Sigmoid colon (tissue), 7 donors: ENCODE measurements at places on chromosomes 2 and 18. TPM values are rescaled to one million over a fixed set of nuclear protein-coding genes. Genes with fewer than 3 reads are reported as not detected.

The RAPGEF4 gene
- total RNA-seq: 4.3 TPM

The SP5 gene
- 0.81 TPM for total RNA-seq

The SCYGR4 gene
- total RNA-seq: not detected

The ARHGAP28 gene
- total RNA-seq: 9.1 TPM

The DNAJC5G gene
- 1.7 TPM for total RNA-seq

The RAB17 gene
- 0.33 TPM for total RNA-seq

GRCh38 chr2:71101656-71102055 is 28.4 kb downstream of the MCEE start:
- H3K4me1 ChIP-seq: no peaks in the 10 kb centered on the region
- H3K27ac ChIP-seq: no peak overlapping the region
- H3K36me3 ChIP-seq: no peaks in the 10 kb centered on the region
- H3K4me3 ChIP-seq: no peak overlapping the region
- H3K27me3 ChIP-seq: no peaks in the 10 kb centered on the region
- DNase-seq: no peak

GRCh38 chr2:95061601-95062183 is 36.2 kb downstream of the MAL start:
- no peaks in the 10 kb centered on the region for H3K27me3 ChIP-seq
- no peaks in the 10 kb centered on the region for H3K4me1 ChIP-seq
- DNase-seq: peak; percentile 21
- H3K27ac ChIP-seq: no peak overlapping the region
- no peak overlapping the region for H3K4me3 ChIP-seq
- no peaks in the 10 kb centered on the region for H3K36me3 ChIP-seq

- H3K27me3 ChIP-seq: no peaks in the 10 kb centered on the region
- no peak overlapping the region for H3K4me3 ChIP-seq
- H3K4me1 ChIP-seq: peaks cover 7% of the 10 kb centered on the region
Measured at GRCh38 chr2:169476459-169476858, 2.8 kb upstream of the BBS5 start.

- no peak overlapping the region for H3K4me3 ChIP-seq
- H3K4me1 ChIP-seq: no peaks in the 10 kb centered on the region
- H3K27ac ChIP-seq: no peak overlapping the region
- no peaks in the 10 kb centered on the region for H3K27me3 ChIP-seq
- DNase-seq: no peak
Measured at GRCh38 chr18:72155327-72155726, 388.8 kb downstream of the CBLN2 start.

DNA sequence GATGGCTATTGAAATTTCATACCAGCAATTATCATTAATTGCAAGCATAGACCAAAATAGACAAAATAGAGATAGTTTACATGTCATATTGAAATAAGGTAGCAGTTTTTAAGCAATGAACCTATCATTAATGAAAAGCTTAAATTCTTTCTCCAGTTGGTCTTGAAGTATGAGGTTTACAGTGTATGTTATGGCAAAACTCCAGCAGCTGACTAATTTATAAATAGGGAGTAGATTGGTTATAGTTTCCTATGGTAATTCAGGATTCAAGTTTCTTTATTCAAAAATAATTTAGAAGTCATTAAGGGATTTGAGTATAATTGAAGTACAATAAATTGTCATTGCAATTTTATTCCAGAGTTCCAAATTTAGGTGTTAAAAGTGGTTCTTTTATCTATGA is 69.6 kb upstream of the COL5A2 start:
- H3K4me3 ChIP-seq: no peak overlapping the region
- peaks cover 13% of the 10 kb centered on the region for H3K4me1 ChIP-seq
- H3K27ac ChIP-seq: no peak overlapping the region
- DNase-seq: no peak
- H3K27me3 ChIP-seq: no peaks in the 10 kb centered on the region

- no peak overlapping the region for H3K27ac ChIP-seq
- no peaks in the 10 kb centered on the region for H3K4me1 ChIP-seq
- no peaks in the 10 kb centered on the region for H3K27me3 ChIP-seq
Measured at GRCh38 chr2:36756438-36756837, 59.9 kb downstream of the VIT start.

GRCh38 chr2:167140767-167141166 is 252.5 kb downstream of the XIRP2 start:
- no peak overlapping the region for H3K4me3 ChIP-seq
- no peak for DNase-seq
- H3K36me3 ChIP-seq: no peaks in the 10 kb centered on the region
- peaks cover 12% of the 10 kb centered on the region for H3K4me1 ChIP-seq

DNA sequence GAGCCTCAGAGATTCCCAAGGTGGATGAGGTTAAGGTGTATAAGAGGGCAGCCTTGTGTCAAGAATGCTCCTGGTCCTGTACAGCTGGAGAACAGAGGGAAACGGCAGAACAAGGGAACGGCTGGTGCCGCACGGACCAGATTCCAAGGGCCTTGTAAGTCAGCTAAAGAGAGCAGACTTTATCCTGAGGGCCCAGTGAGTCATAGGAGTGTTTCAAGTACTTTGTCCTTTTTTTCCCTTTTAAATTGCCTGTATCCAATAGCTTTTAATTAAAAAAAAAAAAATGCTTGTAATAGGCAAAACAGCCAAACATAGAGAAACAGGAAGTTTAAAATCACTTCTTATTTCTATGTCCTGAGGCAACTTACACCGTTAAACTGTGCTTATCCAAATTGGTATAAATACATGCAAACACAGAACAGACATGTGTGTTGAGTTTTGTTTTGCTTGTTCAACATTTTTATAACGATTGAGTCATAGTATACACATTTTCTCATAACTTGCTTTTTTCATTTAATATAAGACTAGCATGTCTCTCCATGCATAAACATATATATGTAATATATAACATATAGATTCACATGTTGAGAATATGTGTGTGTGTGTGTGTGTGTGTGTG is 42.1 kb upstream of the EVA1A start:
- DNase-seq: no peak
- H3K27me3 ChIP-seq: peaks cover 11% of the 10 kb centered on the region
- H3K36me3 ChIP-seq: no peaks in the 10 kb centered on the region
- no peaks in the 10 kb centered on the region for H3K4me1 ChIP-seq

DNA sequence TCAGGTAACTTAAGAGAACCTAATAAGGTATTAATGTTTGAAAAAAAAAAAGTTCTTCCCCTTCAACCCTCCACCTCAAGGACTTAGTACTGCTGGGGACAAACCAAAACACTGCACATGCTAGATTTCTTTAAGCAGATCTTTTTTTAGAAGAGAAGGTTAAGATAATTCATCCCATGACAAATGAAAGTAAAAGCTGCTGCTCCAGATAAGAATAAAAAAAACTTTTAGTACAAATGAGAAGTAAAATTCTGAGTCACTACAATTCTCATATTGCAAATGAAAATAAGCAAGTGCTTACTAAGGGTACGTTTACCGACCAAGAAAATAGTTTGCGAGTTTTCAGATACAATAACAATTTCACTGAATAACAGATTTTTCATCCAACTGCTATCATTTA is 8.9 kb downstream of the STAM2 start:
- H3K27me3 ChIP-seq: no peaks in the 10 kb centered on the region
- H3K27ac ChIP-seq: peak overlapping the region; percentile 48
- peak overlapping the region; percentile 5 for H3K4me3 ChIP-seq
- H3K4me1 ChIP-seq: peaks cover 46% of the 10 kb centered on the region

DNA sequence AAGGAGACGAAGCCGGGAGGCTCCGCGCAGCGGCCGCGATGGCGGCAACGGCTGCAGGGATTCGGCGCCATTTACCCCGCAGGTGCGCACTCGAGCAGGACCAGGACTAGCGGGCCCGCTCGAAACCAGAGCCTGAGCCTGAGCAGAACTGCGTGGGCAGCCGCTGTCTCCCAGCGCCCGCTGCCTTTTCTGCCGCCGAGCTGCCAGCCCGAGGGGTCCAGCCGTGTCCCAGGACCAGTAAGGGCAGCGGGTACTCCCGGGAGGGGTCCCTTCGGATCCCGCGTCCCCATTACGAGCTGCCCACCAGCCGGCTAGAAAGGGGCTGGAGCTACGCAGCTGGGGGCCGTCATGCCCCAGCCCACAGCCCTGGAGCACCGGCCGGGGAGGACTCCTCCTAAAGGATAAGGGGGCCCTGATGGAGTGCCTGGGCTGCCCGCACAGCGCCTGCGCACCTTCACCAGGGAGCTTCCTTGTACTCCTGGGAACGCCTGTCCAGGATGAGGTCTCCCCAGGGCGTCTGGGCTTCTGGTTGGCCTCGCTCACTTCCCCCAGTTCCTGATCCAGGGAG is 9.9 kb downstream of the ALPP start:
- no peak overlapping the region for H3K27ac ChIP-seq
- H3K36me3 ChIP-seq: no peaks in the 10 kb centered on the region
- DNase-seq: no peak
- no peak overlapping the region for H3K4me3 ChIP-seq

GRCh38 chr18:13800505-13801259 is 23.3 kb upstream of the MC5R start:
- H3K4me1 ChIP-seq: peaks cover 8% of the 10 kb centered on the region
- peak; percentile 71 for DNase-seq
- no peak overlapping the region for H3K27ac ChIP-seq
- peaks cover 7% of the 10 kb centered on the region for H3K27me3 ChIP-seq
- no peak overlapping the region for H3K4me3 ChIP-seq

DNA sequence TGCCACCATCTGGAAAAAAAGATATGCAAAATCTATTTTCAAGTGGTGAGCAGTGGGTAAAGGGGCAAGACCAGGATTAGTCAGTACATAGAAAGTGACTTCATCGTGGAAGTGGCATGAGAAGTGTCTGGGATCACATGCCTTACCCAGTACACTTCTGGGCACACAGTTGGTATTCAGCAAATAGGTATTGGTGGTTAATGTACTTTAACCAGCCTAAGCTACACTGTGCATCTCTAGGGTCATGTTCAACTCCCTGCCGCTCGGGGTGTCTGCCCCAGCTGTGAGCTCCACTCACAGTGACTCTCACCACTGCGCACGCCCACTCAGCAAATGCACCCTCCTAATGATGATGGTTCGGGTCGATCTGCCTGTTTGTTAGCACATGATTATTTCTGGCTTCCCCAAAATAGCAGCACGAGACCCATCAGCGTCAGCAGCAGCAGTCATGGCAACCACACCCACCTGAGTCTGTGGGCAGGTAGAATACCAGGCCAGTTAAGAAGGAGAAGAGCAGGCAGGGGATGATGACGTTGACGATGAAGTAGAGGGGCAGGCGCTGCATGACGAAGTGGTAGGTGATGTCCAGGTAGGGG is 11.1 kb downstream of the CHRNA1 start:
- no peaks in the 10 kb centered on the region for H3K36me3 ChIP-seq
- H3K27me3 ChIP-seq: no peaks in the 10 kb centered on the region
- no peak overlapping the region for H3K4me3 ChIP-seq
- no peaks in the 10 kb centered on the region for H3K4me1 ChIP-seq
- no peak for DNase-seq

DNA sequence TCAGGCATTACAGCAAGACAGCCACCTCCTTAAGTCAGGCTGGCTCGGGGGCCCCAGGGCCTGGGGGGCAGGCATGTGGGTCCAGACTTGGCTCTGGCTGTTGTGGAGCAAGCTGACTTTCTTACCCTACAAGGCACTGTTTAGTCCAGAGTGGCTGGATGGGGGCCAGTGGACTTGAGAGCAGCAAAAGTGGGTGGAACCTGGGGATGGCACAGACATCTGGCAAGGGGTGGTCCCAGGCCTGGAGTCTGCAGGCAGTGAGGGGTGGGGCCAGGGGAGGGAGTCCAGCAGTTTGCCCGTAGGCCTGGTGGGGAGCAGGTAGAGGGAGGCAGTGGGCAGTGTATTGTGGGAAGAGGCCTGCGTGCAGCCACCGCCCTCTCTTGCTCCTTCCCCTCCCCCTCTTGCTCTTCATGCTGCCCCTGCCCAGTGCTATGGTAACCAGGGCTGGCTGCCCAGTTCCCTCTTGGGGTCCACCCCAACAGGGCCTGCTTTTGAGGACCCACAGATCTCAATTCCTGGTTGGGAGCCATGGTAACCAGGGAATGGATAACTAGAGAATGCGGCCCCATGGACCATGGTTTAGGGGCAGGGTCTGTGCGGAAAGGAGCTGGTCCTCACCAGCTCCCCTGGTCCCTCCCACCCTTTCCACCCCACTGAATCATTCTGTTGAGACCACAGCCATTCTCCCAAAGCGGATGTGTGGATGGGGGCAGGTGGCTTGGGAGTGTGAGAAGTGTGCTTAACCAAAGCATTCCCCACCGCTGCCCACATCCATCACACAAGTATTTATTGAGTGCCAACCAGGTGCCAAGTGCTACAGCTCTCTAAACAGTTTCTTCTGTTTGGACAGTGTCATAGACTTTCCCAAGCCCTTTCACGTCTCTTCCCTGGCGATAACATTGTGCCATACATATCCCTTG is 19.3 kb downstream of the SPEG start:
- H3K4me3 ChIP-seq: peak overlapping the region; percentile 19
- peak; percentile 100 for DNase-seq
- H3K4me1 ChIP-seq: peaks cover 78% of the 10 kb centered on the region
- H3K27ac ChIP-seq: peak overlapping the region; percentile 99
